Nephron progenitor cell (in vitro differentiated cells): ENCODE measurements at places on chromosomes 3 and 15.
A peak's percentile ranks its signal among the peaks of the same experiment; 100 is the strongest.

- peaks cover 19% of the 10 kb centered on the region for H3K4me1 ChIP-seq
- peak; percentile 71 for DNase-seq
- H3K27ac ChIP-seq: no peak within 1 kb of the TSS
Measured at GRCh38 chr3:142888481-142889211, at the start of gene PCOLCE2. TSS of gene PCOLCE2 (minus strand) at chr3:142889083. CDS start at chr3:142888896, 187 bp downstream.

DNA sequence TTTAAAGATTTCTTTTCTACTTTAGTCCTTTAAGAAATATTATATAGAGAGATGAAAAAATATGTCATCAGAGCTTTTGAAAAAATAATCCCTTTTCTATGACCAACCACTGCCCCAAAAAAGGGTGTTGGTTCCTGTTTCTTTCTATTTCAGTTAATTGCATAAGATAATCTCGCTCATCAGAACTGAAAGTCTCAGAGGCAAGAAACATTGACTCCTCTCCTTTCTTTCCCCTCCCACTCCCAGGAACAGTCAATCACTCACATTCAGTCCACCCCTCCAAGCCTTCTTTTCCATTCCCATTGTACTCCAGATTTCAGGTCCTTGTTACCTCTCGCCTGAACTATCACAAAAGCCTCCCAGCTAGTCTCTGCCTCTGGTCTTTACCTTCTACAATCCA, 153.7 kb upstream of the ABI3BP start:
- DNase-seq: no peak
- no peaks in the 10 kb centered on the region for H3K27me3 ChIP-seq
- no peak overlapping the region for H3K27ac ChIP-seq
- no peaks in the 10 kb centered on the region for H3K4me1 ChIP-seq
- no peaks in the 10 kb centered on the region for H3K36me3 ChIP-seq

GRCh38 chr15:53978253-53978906, at the start of gene UNC13C:
TSS of gene UNC13C (plus strand) at chr15:53978441. CDS start at chr15:54012904, 34,463 bp downstream.
- H3K27me3 ChIP-seq: peaks cover 58% of the 10 kb centered on the region
- peak; percentile 68 for DNase-seq
- H3K36me3 ChIP-seq: no peaks in the 10 kb centered on the region
- peak within 1 kb of the TSS; percentile 88 for H3K4me3 ChIP-seq
- H3K27ac ChIP-seq: no peak within 1 kb of the TSS
- peaks cover 12% of the 10 kb centered on the region for H3K4me1 ChIP-seq

GRCh38 chr15:99412082-99412481, 153.7 kb upstream of the MEF2A start:
- H3K27ac ChIP-seq: no peak overlapping the region
- H3K36me3 ChIP-seq: no peaks in the 10 kb centered on the region
- H3K27me3 ChIP-seq: peaks cover 11% of the 10 kb centered on the region
- H3K4me1 ChIP-seq: peaks cover 5% of the 10 kb centered on the region
- no peak for DNase-seq
- H3K4me3 ChIP-seq: no peak overlapping the region

GRCh38 chr3:104526901-104527401, 839.8 kb upstream of the ALCAM start:
- H3K27ac ChIP-seq: no peak overlapping the region
- no peak for DNase-seq
- H3K4me1 ChIP-seq: no peaks in the 10 kb centered on the region
- H3K4me3 ChIP-seq: no peak overlapping the region
- peaks cover 3% of the 10 kb centered on the region for H3K27me3 ChIP-seq

DNA sequence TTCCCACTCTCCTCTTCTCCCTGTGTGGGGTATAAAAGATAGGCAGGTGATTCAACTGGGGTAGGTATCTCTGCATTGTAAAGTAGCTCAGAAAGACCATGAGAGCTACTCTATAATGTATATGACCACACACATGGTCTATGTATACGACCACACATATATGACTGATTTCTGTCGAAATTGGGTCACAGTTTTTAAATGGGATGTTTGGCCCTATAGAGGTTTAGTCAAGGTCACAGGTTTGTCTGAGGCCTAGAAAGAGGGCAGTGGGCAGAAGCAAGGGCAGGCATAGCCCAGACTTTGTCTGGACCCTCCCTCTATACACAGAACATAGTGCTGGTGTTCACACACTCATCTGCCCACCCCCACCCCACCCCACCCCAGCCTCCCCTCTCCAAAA, 4.4 kb downstream of the LAMP3 start:
- H3K36me3 ChIP-seq: no peaks in the 10 kb centered on the region
- H3K27me3 ChIP-seq: peaks cover 39% of the 10 kb centered on the region
- no peak overlapping the region for H3K27ac ChIP-seq
- H3K4me3 ChIP-seq: no peak overlapping the region
- H3K4me1 ChIP-seq: peaks cover 18% of the 10 kb centered on the region

GRCh38 chr15:85584872-85585271, 204.5 kb downstream of the AKAP13 start:
- DNase-seq: no peak
- peaks cover 66% of the 10 kb centered on the region for H3K4me1 ChIP-seq
- H3K36me3 ChIP-seq: peaks cover 70% of the 10 kb centered on the region
- no peak overlapping the region for H3K27ac ChIP-seq
- H3K4me3 ChIP-seq: no peak overlapping the region

DNA sequence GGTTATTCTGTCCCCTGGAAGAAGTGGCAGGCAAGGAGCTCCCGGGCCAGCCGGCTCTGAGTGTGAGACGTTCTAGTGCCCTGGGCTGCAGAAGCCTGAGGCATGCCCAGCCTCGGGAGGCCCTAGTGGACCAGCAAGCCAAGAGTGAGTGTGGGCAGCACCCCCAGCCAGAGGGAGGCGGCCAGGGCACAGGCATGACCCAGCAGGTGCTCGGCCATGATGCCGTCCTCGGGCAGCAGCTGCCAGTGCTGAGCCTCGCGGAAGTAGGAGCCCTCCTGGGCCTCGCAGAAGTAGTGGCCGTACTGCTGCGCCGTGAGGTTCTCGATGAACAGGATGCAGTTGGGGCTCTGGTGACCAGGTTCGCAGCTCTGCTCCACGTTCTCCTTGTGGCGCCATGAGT, 23.3 kb downstream of the SEMA7A start:
- peaks cover 35% of the 10 kb centered on the region for H3K4me1 ChIP-seq
- peaks cover 15% of the 10 kb centered on the region for H3K36me3 ChIP-seq
- H3K27ac ChIP-seq: no peak overlapping the region
- peaks cover 6% of the 10 kb centered on the region for H3K27me3 ChIP-seq
- H3K4me3 ChIP-seq: no peak overlapping the region

GRCh38 chr3:47979070-47979469, 37.1 kb downstream of the MAP4 start:
- no peak for DNase-seq
- no peak overlapping the region for H3K27ac ChIP-seq
- no peaks in the 10 kb centered on the region for H3K27me3 ChIP-seq
- H3K36me3 ChIP-seq: peaks cover 11% of the 10 kb centered on the region
- H3K4me1 ChIP-seq: no peaks in the 10 kb centered on the region

DNA sequence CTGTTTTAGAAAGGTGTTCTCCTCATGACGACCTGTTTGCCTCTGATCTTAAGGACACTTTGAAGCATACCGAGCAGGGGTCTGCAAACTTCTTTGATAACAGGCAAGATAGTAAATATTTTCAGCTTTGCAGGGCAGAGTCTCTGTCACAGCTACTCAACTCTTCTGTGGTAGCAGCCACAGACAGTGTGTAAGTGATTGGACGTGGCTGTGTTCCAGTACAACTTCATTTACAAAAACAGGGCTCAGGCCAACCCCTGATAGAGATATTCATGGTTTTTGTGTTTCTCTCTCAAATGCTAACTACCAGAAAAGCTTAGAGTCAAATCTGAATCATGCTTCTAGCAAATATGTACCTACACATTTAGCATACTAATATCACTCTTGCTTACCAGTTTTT, 51.5 kb downstream of the TGFBR2 start:
- H3K36me3 ChIP-seq: peaks cover 29% of the 10 kb centered on the region
- DNase-seq: no peak
- no peak overlapping the region for H3K27ac ChIP-seq
- H3K4me3 ChIP-seq: no peak overlapping the region
- no peaks in the 10 kb centered on the region for H3K27me3 ChIP-seq

- peaks cover 4% of the 10 kb centered on the region for H3K27me3 ChIP-seq
- DNase-seq: no peak
- H3K36me3 ChIP-seq: no peaks in the 10 kb centered on the region
Measured at GRCh38 chr15:63870043-63870394, 36.3 kb upstream of the HERC1 start.

GRCh38 chr15:51904931-51905330, 66.6 kb downstream of the LEO1 start:
- H3K4me1 ChIP-seq: no peaks in the 10 kb centered on the region
- H3K27ac ChIP-seq: no peak overlapping the region
- no peak for DNase-seq
- no peak overlapping the region for H3K4me3 ChIP-seq
- H3K27me3 ChIP-seq: no peaks in the 10 kb centered on the region
- peaks cover 54% of the 10 kb centered on the region for H3K36me3 ChIP-seq

DNA sequence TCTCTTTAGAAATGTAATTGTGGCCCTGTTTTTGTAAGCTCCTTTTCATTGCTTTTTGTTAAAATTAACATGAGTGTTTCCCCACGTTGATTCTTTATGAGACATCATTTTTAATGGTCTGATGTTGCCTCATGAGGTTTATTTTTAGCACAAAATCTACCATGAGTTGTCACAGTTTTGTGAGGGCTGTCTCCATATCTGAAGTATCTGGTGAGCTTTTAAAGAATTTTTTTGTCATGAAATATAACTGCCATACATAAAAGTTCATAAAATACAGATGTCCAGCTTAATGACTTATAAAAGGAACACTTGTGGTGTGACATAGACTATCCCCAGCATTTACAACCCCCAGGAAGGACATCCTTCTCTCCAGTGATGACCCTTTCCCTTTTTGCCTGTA, 34.3 kb upstream of the CEMIP start:
- no peak overlapping the region for H3K27ac ChIP-seq
- DNase-seq: no peak
- H3K36me3 ChIP-seq: peaks cover 19% of the 10 kb centered on the region
- peaks cover 61% of the 10 kb centered on the region for H3K4me1 ChIP-seq
- H3K27me3 ChIP-seq: peaks cover 2% of the 10 kb centered on the region

DNA sequence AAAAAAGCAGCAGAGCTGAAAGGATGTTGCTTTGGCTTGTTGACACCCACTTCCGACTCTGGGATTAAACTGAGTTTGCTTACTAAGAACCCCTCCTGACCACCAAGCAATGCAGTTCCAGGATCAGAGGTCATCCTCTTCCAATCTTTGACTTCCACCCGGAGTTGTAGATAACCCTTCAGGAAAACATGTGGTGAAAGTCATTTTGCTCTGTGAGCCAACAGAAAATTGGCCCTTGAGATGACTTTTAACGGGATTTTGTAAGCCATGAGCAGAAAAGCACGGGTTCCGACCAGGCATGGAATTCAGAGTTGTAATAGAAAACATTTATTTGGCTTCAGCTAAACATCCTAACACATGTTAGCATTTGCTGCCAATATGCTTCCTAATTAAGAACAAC, 171.6 kb upstream of the NR2F2 start:
- H3K36me3 ChIP-seq: peaks cover 45% of the 10 kb centered on the region
- H3K4me1 ChIP-seq: peaks cover 50% of the 10 kb centered on the region
- H3K27ac ChIP-seq: peak overlapping the region; percentile 41
- no peak overlapping the region for H3K4me3 ChIP-seq

DNA sequence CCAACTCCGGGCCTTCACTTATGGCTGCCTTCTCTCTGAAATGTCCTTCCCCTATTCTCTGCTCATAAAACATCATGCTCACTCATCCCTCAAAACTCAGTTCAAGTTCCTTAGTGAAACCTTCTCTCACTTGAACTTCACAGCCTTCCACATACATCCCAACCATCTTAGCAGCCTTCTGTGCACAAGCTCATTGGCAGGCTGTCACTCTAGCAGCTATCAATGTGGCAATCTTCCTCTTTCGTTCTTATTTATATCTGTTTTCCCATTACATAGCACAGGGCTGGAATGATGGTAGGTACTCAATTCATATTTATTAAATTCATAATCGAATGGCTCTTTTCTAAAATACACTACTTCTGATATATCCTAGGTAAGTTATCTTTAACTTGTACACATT, 66.4 kb upstream of the MCTP2 start:
- no peak for DNase-seq
- H3K4me3 ChIP-seq: no peak overlapping the region
- no peak overlapping the region for H3K27ac ChIP-seq
- no peaks in the 10 kb centered on the region for H3K36me3 ChIP-seq
- H3K27me3 ChIP-seq: peaks cover 6% of the 10 kb centered on the region

DNA sequence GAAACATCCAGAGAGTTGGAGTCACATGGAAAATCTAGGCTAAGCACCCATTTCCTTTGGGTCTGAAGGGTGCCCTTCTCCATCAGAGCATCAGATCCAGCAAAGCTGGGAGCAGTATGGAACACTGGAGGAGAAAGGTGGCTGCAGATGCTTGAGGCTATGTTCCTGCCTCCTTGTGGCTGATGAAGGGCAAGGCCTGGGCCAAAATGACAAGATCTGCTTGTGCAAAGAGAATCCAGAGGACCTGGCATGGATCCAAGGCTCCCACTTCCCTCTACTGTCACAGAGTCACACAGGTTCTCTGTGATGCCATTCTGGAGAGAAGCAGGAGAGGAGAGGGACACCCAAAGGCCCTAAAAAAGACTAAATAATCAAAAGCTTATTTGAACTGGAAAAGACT, 9.2 kb upstream of the ATP8B4 start:
- H3K4me3 ChIP-seq: no peak overlapping the region
- no peaks in the 10 kb centered on the region for H3K27me3 ChIP-seq
- H3K27ac ChIP-seq: no peak overlapping the region

DNA sequence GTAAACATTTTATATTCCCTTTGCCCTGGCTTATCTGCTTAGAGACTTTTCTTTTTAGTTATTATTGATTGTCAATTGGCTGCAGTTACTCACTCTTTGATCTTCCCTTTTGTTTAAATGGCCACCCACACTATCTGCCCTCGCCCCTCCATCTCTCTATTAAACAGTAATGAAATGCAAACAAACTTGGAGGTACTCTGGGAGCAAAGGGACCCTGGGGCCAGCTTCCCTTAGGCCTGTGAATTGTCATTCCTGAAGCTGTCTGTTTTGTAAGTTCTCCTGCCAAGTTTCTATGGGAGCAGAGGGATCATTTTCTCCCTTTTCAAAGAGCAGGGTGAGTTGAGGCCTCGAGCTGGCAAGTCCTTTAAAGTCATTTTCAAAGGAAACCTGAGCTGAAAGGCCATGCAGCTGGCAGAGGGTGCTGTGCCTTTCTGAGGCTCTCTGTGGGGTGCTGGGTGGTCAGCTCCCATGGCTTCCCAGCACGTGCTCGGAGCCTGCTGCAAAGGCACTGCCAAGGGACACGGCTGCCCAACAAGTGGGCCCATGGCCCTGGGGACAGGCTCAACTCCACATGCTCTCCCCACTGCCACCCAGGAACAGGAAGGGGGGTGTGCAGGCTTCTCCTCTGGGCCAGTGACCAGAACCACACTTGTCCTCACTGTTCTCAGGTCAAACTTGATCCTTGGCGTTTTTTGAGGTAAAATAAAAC, 17.4 kb upstream of the RTP2 start:
- DNase-seq: no peak
- H3K4me1 ChIP-seq: peaks cover 11% of the 10 kb centered on the region
- H3K4me3 ChIP-seq: no peak overlapping the region
- H3K27me3 ChIP-seq: peaks cover 2% of the 10 kb centered on the region
- H3K27ac ChIP-seq: no peak overlapping the region

- no peaks in the 10 kb centered on the region for H3K27me3 ChIP-seq
- peaks cover 7% of the 10 kb centered on the region for H3K4me1 ChIP-seq
- H3K36me3 ChIP-seq: no peaks in the 10 kb centered on the region
- no peak overlapping the region for H3K4me3 ChIP-seq
- H3K27ac ChIP-seq: no peak overlapping the region
- no peak for DNase-seq
Measured at GRCh38 chr3:5677555-5677954, 490.0 kb downstream of the EDEM1 start.

GRCh38 chr3:48716508-48716981, 476 bp downstream of the IP6K2 start:
- peak overlapping the region; percentile 100 for H3K27ac ChIP-seq
- H3K4me1 ChIP-seq: peaks cover 41% of the 10 kb centered on the region
- peak overlapping the region; percentile 100 for H3K4me3 ChIP-seq
- peaks cover 29% of the 10 kb centered on the region for H3K27me3 ChIP-seq
- DNase-seq: peak; percentile 21
- H3K36me3 ChIP-seq: peaks cover 36% of the 10 kb centered on the region
